ENCODE measurements at places on chromosomes 16 and 17.

GRCh38 chr16:29820730-29821642 is 724 bp downstream of the MVP start:
- DNase-seq = no peak

GRCh38 chr16:68645494-68646388 is 631 bp downstream of the CDH3 start:
- no peak for DNase-seq

GRCh38 chr16:89040391-89040790 is 53.3 kb upstream of the ACSF3 start:
- DNase-seq = no peak

DNA sequence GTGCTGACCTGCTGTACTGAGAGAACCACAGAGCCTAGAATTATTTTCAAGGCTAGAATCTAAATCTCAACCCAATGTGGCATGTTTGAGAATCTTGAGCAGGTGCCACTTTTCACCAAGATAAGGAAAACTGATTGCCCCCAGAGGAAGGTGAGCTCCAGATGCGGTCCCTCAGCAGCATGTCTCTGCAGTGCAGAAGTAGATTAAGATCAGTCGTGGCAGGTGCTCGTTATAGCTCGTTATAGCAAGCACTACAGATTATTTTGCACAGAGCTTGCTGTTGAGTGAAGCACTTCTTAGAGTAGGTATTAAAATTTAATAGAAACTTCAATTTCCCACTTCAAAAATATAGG is 176.0 kb downstream of the AATF start:
- no peak for DNase-seq

DNA sequence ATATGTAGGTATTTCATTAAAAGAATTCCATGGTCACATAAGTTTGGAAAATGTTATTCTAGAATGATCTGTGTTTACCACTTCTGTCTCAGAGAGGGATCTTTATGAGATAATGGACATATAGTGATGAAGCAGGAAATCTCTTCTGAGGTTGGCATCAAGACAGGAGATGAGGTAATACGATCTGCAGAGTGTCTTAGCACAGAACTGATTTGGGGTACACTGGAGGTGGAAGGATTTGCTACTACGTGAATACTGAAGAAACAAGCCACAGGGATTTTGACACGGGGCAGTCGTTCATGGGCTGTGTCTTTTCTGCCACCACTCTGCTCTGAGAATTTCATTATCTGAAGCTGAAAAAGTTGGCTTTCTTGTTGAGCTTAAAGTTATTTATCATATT is 5.5 kb downstream of the CBFB start:
- DNase-seq = no peak

- DNase-seq = no peak
These were observed 4.1 kb downstream of the ICAM2 start for GRCh38 chr17:64016231-64016784.

- no peak for DNase-seq
These were observed 24.0 kb downstream of the IL21R start for GRCh38 chr16:27425961-27426360.

All from activated CD4-positive, alpha-beta T cell treated with anti-CD3 and anti-CD28 coated beads, Interleukin-2, amount 50 U/mL, for 4 hours (primary cell).